CD4-positive, alpha-beta T cell treated with Interferon gamma for 1 hour (primary cell): ENCODE measurements at places on chromosomes 13 and 19.

DNA sequence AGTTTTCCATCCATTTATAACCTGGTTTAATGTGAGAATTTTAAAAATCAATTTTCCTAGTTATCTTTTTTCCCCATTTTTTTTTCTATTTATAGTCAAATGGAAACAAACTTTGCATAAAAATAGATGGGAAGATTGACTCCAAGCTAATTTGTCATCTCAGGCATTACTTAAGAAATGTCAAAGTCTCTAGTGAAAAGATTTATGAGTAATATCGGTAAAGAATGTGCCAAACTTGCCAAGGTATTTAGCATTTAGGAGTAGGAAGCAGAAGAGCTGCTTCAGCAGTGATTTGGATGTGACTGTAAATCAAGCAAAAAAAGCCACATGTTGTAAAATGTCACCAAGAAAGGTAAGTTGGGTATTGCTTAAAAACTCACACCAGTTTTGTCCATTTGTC lies 108.6 kb downstream of the LACC1 start:
- DNase-seq = no peak

DNA sequence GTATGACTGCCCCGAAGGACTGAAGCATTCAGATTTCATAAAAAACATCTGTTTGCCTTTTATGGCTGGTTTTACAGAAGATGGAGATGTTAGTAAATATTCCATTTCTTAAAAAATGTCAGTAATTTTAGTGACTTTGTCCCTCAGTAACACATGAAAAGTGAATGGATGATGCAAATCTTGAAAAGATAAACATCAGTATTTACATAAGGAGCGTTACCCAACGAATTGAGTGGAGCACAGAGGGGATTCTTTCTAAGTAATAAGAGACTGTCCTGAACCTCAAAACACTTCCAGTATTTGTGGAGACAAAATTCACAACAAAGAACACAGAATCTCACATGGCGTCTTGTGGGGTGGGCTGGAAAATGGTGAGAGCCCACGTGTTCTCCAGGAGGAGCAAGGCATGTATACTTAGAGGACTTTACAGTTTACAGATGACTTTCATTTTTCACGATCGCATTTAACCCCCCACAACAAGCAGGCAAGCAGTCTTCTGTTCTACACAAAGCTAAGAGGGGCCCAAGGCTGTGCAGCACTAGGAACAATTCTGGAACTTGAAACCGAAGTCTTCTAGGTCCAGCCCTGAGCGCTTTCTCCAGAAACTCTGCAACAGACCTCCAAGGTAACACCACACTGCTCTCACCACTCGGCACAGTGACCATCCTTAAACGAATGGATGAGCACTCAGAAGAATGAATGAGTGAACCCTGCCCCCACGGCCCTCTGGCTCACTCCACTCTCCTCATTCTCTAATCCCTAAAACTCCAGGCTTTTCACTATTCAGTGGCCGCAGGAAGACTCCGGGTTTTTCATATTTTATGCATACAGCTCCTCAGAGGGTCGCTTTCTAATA lies 709.8 kb downstream of the UQCRFS1 start:
- no peak for DNase-seq

- DNase-seq = no peak
Observed at GRCh38 chr19:2150794-2151338, 500 bp downstream of the AP3D1 start.

- no peak for DNase-seq
Observed at GRCh38 chr13:37701972-37702371, 103.4 kb upstream of the POSTN start.

- DNase-seq = no peak
Observed at GRCh38 chr19:16117594-16118033, 5.9 kb downstream of the RAB8A start.
